ENCODE measurements at places on chromosomes 13 and 19. TPM values are rescaled to one million over a fixed set of nuclear protein-coding genes. Genes with fewer than 3 reads are reported as not detected.

The MBD3L3 gene
- total RNA-seq: not detected

The GARIN5B gene
- not detected for total RNA-seq

The CLC gene
- total RNA-seq: not detected

The SERPINE3 gene
- total RNA-seq: not detected

The KIR3DL1 gene
- not detected for total RNA-seq

The RETN gene
- not detected for total RNA-seq

The FAAP24 gene
- 2.4 TPM for total RNA-seq

The SYCN gene
- not detected for total RNA-seq

The GNG8 gene
- total RNA-seq: not detected

The VSTM2B gene
- total RNA-seq: not detected

The LYL1 gene
- total RNA-seq: not detected

The C1QTNF9B gene
- total RNA-seq: not detected

The DMWD gene
- 32.6 TPM for total RNA-seq

The DDA1 gene
- 10.9 TPM for total RNA-seq

The UHRF1 gene
- 29.4 TPM for total RNA-seq

The FFAR1 gene
- not detected for total RNA-seq

The LGALS7 gene
- not detected for total RNA-seq

The NKG7 gene
- not detected for total RNA-seq

The ZNF221 gene
- total RNA-seq: 3.8 TPM

The PLPPR3 gene
- 0.32 TPM for total RNA-seq

The PBX4 gene
- total RNA-seq: 0.32 TPM

The CYSLTR2 gene
- not detected for total RNA-seq

The PLK5 gene
- total RNA-seq: not detected

The SPRY2 gene
- 22.3 TPM for total RNA-seq

The CYP2B6 gene
- total RNA-seq: not detected

The ZNF709 gene
- total RNA-seq: 2.7 TPM

The CALR3 gene
- total RNA-seq: not detected

The KIR2DL3 gene
- total RNA-seq: not detected

The MAB21L1 gene
- total RNA-seq: 13.4 TPM

The ZNF99 gene
- not detected for total RNA-seq

The SLC35E1 gene
- total RNA-seq: 43.2 TPM

The SMIM44 gene
- total RNA-seq: not detected

The ZNF560 gene
- total RNA-seq: 0.25 TPM

The C19orf85 gene
- total RNA-seq: not detected

The FSD1 gene
- 16.2 TPM for total RNA-seq
